ENCODE measurements at places on chromosomes 7 and 10.

DNA sequence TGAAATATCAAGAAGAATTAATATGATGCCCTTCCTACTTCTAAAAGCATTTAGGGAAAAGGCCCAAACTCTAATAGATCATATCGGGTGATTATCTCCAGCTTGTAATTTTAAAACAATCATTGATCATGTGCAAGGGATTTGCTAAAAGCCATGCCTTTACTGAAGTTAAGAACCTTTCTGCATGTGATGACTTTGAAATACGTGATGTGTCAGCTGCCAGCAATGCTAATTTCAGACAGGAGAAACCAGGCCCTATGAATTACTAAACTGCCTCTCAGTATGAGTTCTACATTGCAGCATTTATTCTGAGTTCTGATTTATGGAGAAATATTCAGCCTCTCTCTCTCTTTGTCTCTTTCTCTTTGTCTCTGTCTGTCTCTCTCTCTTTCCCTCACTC is 203.6 kb upstream of the AKR1E2 start:
- DNase-seq, result no peak

DNA sequence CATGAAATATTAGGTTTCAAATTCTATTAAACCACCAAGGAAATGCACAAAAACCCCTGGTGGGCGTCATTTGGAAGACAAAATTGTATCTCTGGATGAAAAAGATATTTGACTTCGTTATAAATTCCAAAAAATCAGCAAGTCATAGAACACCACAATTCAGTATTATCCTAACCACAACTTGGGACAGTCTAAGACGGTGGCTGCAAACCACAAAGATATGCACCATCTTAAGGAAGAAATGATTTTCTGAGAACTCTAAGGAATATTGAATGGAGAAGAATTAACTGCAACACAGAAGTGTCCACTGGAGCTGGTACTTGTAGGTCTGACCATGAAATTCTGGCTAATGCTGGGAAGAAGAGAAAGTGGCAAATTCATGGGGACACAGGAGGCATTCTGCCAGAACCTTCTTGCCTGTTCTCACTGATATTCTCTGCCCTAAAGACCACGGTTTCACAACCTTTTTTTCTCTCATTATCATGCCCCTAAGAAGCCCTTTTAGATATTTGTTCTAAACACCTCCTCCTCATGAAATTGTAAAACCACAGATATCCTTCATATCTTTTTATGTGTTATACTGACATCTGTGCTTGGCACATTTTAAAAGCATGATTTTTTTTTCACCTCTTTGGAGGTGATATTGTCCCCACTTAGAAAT is 92.9 kb downstream of the SFMBT2 start:
- no peak for DNase-seq

DNA sequence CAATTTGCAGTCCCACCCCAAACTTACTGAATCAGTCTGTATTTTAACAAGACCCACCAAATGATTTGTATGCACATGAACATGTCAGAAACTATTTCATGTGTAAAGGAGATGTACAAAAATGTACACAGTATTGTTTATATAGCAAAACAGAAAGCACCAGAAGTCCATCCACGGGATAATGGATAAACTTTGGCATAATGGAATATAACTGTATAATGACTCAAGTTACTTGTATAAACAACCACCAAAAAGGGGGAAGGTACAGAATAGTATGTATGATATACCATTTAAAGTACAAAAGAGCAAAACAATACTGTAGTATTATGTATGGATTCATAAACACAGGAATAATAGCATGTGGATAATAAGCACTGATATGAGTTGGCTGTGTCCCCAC is 22.4 kb downstream of the NUP42 start:
- DNase-seq, result no peak

DNA sequence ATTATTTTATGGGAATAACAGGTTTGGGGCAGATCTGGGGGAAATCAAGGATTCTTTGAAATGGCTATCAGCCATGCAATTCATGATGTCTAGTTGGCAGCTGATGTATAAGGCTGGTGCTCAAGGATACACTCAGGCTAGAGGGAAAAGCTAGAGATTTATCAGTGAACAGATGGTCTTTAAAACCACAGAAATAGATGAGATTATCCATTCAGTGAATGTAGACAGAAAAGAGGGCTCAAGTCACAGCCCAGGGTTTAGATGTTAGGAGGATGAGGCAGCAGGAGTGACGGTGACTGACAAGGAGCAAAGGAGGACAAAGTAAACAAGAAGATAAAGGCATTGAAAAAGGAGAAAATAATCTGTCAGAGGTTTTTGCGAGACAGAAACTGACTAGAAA is 238.7 kb downstream of the CDK14 start:
- DNase-seq, result no peak

- no peak for DNase-seq
Measured at GRCh38 chr10:79430936-79431335, 14.5 kb downstream of the ZCCHC24 start.

Measured in activated CD4-positive, alpha-beta T cell treated with anti-CD3 and anti-CD28 coated beads, Interleukin-2, amount 50 U/mL, for 24 hours (primary cell).